HFFc6 (cell line): ENCODE measurements at places on chromosomes 16 and 17. TPM values are rescaled to one million over a fixed set of nuclear protein-coding genes. Genes with fewer than 3 reads are reported as not detected.
A peak's percentile ranks its signal among the peaks of the same experiment; 100 is the strongest.

Gene PFN1
- total RNA-seq = 1,647 to 1,927 TPM (median 1,685 TPM) in 3 replicates

- H3K4me1 ChIP-seq = no peaks in the 10 kb centered on the region
- no peaks in the 10 kb centered on the region; the same call in 1 of the 2 replicates for H3K27me3 ChIP-seq
- no peaks in the 10 kb centered on the region for H3K36me3 ChIP-seq
- H3K4me3 ChIP-seq = no peak overlapping the region
- DNase-seq = no peak
Observed at GRCh38 chr17:55394357-55395021, 27.1 kb downstream of the MMD start.

Gene MEFV
- total RNA-seq = 0.21 TPM in 1 of 3 replicates, not detected in the others

GRCh38 chr16:68074850-68075555 lies 10.2 kb upstream of the NFATC3 start:
- no peak for DNase-seq
- peaks cover 18% of the 10 kb centered on the region for H3K36me3 ChIP-seq
- peaks cover 1% of the 10 kb centered on the region; the same call in 1 of the 2 replicates for H3K27me3 ChIP-seq

Gene FBXW10
- total RNA-seq = 0.05 TPM in 1 of 3 replicates, not detected in the others

DNA sequence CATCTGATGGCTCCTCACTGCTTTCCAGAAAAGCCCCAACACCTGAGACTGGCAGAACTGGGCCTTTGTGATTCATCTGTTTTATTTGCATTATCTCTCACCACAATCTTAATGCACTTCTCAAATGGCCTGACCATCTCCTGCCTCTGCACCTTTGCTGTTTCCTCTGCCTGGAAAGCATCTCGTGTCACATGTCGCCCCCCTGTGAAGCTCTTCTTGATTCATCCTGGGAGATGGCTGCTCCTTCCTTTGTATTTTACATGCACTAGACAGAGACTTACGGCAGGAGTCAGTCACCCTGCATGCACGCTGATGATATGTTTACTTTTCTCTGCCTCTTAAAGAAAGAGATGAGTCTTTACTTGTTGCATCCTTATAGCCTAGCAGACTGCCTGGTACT lies 30.0 kb downstream of the HNF1B start:
- no peak overlapping the region for H3K27ac ChIP-seq
- H3K27me3 ChIP-seq = peaks cover 47% of the 10 kb centered on the region
- peaks cover 22% of the 10 kb centered on the region for H3K4me1 ChIP-seq
- no peak for DNase-seq
- no peak overlapping the region for H3K4me3 ChIP-seq

DNA sequence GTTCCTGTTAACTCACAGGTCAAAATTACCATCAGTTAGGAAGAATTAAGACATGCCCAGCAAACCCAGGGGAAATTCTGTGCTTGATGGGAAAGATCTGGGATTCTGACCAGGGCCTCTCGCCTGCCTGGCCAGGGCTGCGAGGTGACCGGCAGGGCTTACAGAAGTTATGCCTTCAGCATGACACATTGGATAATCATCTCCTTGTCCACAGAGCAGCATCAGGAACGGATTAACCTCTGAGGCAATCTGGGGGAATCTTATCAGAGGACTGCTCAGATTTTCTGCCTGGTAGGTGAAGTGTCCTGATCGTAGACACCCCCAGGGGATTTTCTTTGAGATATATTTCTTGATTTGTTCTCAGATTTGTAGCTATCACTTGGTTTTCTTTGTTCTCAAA lies 172.5 kb downstream of the HS3ST3A1 start:
- peak; percentile 91 for DNase-seq
- H3K4me1 ChIP-seq = peaks cover 40% of the 10 kb centered on the region
- H3K27ac ChIP-seq = peak overlapping the region; percentile 92
- peaks cover 7% of the 10 kb centered on the region for H3K36me3 ChIP-seq
- peak overlapping the region; percentile 65 for H3K4me3 ChIP-seq

DNA sequence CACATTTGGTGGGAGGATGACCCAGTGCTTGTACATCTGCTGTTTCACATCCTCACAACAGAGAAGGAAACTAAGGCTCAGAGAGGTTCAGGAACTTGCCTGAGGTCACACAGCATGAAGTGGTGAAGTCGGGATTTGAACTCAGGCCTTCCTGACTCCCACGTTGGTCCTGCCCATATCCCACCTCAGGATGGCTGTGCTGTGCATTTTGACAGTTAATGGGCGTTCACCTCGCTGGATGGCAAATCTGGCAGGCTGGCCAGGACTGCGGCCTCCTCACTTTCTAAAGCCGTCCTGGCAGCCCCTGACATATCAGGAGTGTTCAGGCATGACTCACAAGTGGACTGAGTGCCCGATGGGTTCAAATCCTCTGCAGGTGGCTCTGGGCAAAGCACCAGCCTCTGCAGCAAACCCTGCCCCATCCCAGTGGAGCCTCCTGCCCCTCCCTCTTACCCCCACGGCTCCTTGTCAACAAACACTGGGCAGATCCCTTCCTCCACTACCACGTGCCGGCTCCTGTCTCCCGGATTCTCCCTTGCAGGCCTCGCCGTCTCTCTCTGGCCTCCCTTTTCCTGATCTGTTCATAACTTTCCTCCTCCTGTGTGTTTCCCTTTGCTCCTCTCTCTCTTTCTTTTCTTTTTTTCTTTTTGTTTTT lies 29.2 kb downstream of the SOCS3 start:
- H3K27ac ChIP-seq = peak overlapping the region; percentile 86
- peaks cover 67% of the 10 kb centered on the region for H3K4me1 ChIP-seq
- H3K36me3 ChIP-seq = no peaks in the 10 kb centered on the region
- no peak for DNase-seq
- H3K4me3 ChIP-seq = no peak overlapping the region

- H3K36me3 ChIP-seq = peaks cover 17% of the 10 kb centered on the region
- H3K27ac ChIP-seq = no peak overlapping the region
Observed at GRCh38 chr17:7258731-7259554, 3.3 kb downstream of the CLDN7 start.

DNA sequence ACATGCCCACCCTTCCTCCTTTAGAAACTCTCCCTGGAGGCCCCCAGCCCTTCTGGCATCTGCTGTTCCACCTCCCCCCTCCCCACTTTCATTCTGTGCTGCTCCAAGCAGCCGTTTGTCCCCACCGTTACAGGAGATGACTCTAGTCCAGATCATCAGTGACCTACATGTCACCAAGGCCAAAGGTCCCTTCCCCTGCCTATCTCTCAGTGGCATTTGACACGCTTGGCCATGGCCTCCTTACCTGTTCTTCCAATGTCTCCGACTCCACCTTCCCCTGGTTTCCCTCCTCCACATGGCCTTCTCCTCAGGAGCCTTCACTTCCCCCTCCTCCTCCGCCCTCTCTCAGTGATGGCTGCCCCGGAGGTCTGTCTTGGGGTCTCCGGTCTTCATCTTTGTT lies 9.4 kb downstream of the TMEM92 start:
- no peak overlapping the region for H3K4me3 ChIP-seq
- DNase-seq = no peak
- H3K4me1 ChIP-seq = peaks cover 31% of the 10 kb centered on the region
- no peak overlapping the region for H3K27ac ChIP-seq
- peaks cover 15% of the 10 kb centered on the region for H3K36me3 ChIP-seq

DNA sequence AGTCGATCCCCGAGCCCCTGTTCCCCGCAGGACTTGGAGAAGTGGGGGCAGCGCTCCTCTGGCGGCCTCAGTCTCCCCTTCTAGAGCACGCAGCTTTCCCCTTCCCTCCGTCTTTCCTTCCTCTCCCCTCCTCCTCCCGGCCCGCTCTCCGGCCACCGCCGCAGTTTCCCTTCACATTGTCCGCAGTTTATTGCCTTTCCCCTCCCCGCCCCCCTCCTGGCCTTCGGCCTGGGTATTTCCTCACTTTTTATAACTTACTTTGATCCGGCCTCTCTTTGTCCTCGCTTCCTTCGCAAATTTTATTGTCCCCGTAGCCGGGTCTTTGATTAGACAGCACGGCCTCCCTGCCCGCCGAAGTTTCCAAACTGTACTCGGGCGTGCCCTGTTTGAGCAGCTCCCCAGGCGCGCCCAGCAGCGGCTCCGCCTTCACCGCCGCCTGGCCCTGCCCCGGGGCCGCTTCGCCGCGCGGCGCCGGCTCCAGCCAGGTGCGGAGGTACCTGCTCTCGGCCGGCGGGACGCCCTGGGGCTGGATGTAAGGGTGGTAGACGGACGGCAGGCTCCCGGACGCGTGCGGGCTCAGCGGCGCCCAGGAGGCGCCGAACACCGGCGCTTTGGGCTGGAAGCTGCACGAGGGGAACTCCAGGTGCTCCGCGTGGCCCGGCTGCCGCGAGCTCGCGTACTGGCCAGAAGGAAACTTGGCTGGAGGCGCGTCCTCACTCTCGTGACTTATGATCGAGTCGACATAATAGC lies 488 bp downstream of the HOXB9 start:
- no peak for DNase-seq
- no peak overlapping the region for H3K4me3 ChIP-seq
- peaks cover 75% of the 10 kb centered on the region for H3K27me3 ChIP-seq
- H3K27ac ChIP-seq = no peak overlapping the region
- H3K4me1 ChIP-seq = no peaks in the 10 kb centered on the region

Gene C17orf78
- not detected in 3 replicates for total RNA-seq

- DNase-seq = no peak
- H3K4me1 ChIP-seq = no peaks in the 10 kb centered on the region
- H3K27me3 ChIP-seq = no peaks in the 10 kb centered on the region; the same call in 1 of the 2 replicates
- peaks cover 8% of the 10 kb centered on the region for H3K36me3 ChIP-seq
- no peak overlapping the region for H3K4me3 ChIP-seq
Observed at GRCh38 chr17:11990363-11990983, 6.8 kb downstream of the ZNF18 start.

DNA sequence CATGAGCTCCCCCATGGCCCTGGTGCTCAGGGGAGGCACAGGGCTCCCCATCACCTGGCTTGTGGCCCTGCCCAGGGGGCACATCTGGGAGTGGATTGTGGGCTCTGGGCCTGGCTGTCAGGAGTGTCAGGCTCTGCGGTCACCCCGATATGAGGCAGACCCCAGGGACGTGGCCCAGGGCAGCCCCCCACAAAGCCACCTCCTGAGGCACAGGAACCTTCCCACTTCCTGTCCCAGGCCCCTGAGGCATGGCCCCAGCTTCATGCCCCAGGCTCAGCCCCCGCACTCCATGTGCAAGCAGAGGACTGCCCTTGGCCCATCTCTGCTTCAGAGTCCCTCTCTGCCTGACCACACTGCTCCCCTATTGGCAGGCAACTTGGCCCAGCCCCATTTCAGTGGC lies 160.3 kb downstream of the PCTP start:
- no peaks in the 10 kb centered on the region; the same call in 1 of the 2 replicates for H3K27me3 ChIP-seq
- no peak for DNase-seq
- no peaks in the 10 kb centered on the region for H3K4me1 ChIP-seq
- H3K36me3 ChIP-seq = no peaks in the 10 kb centered on the region

Gene GINS3
- 2.4 to 6.4 TPM (median 5.3 TPM) in 3 replicates for total RNA-seq

DNA sequence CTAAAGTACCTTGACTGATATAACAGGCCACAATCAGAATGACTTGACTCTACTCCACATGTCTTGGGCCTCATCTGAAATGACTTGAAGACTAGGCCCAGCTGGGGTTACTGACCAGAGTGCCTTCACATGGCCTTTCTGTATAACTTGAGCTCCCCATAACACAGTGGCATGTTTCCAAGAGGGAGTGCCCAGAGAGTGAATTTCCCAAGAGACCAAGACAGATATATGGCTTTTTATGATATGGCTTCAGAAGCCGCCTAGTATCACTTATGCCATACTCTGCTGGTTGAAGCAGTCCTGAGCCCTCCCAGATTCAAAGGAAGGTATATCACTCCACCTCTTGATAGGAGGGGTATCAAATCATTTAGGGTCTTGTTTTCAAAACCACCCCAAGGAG lies 357.5 kb upstream of the EEF2KMT start:
- no peak overlapping the region for H3K27ac ChIP-seq
- no peaks in the 10 kb centered on the region for H3K36me3 ChIP-seq
- no peaks in the 10 kb centered on the region for H3K27me3 ChIP-seq
- no peak overlapping the region for H3K4me3 ChIP-seq

DNA sequence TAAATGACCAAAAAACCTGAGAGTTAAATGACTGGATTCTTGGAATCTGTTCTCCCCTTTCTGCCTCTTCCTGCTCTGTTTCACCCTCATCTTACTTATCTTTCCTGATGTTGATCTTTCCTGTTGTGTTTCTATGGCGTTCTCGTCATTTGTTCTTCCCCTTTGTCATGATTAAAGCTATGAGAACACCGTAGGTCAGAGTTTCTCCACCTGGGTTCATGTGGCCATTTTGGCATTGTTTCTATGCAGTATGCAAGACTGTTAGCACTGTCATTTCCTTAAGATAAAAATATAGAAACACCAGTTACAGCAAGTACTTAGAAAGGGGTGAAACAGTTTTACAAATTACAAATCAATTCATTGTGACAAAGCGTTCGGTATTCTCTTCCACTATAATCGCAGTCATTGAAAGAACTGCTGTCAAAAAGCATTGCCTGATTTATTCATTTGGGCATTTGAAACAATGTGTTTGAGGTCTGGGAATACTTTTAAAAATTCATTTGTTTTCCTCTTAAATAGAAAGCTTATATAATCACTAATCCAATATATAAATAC lies 166.0 kb downstream of the PHKB start:
- peaks cover 11% of the 10 kb centered on the region; the same call in 1 of the 2 replicates for H3K36me3 ChIP-seq
- H3K27ac ChIP-seq = no peak overlapping the region
- H3K27me3 ChIP-seq = no peaks in the 10 kb centered on the region; the same call in 1 of the 2 replicates
- H3K4me3 ChIP-seq = no peak overlapping the region
- no peaks in the 10 kb centered on the region for H3K4me1 ChIP-seq

Gene TAOK1
- 54.2 to 73.2 TPM (median 72.6 TPM) in 3 replicates for total RNA-seq

Gene LDHD
- 0.60 and 1.6 TPM in 2 replicates for total RNA-seq

DNA sequence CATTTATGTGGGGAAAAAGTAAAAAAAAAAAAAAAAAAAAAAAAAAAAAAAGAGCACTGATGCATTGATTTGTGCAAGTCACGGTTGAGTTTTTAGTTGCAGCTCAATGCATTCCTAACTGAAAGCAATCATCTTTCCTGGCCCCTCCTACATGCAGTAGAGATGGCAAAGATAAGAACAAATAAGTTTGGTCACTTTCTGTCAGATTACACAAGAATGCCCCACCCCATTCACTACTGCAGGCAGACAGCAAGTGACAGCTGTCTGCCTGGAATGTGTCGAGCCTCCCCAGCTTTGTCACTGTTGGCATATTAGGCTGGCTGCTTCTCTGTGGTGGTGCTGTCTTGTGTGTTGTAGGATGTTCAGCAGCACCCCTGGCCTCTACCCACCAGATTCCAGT lies 243.5 kb downstream of the FOXL1 start:
- H3K4me3 ChIP-seq = no peak overlapping the region
- H3K27me3 ChIP-seq = peaks cover 63% of the 10 kb centered on the region
- no peaks in the 10 kb centered on the region for H3K36me3 ChIP-seq
- peaks cover 52% of the 10 kb centered on the region for H3K4me1 ChIP-seq
